Omental fat pad (tissue), 4 donors: ENCODE measurements at places on chromosomes 2 and 18.

DNA sequence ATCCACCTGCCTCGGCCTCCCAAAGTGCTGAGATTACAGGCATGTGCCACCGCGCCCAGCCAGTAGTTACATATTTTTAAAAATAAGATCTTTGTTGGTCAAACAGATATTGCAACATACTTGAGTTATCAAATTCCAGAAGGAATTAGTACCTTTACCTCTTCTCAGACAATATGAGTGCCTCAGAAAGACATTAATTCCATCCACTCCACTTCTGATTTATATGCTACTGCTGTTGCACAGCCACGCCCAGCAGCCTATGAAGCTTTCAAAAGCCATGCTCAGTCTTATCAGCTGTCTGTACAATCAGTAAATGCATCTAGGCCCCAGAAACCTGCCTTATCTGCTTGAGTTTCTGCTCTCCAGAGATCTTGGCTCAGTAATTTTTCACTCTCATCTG, 47.8 kb downstream of the MEX3C start:
- DNase-seq: no peak

- DNase-seq: no peak
Measured at GRCh38 chr2:157359628-157360027, 34.0 kb upstream of the ERMN start.

DNA sequence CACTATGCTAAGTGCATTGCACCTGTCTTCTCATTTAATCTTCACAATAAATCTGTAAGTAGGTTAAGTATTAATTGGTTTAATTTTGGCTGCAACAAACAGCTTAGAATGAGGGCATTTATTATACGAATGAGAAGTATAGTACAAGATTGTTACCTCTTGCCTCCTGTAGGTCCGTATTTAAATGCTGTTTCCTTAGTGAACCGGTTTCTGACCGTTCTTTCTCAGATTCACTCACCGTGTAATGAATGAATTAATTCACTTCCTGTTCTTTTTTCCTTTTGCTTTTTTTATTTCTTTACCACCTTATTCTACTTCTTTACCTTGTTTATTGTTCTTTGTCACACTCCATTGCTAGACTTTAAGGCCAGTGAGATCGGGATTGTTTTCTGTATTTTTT, 153.8 kb upstream of the RASGRP3 start:
- DNase-seq: no peak

GRCh38 chr2:7646661-7647060, 729.4 kb downstream of the RNF144A start:
- no peak for DNase-seq

- DNase-seq: no peak
Measured at GRCh38 chr2:16640001-16640700, 25.5 kb downstream of the CYRIA start.

GRCh38 chr2:222547083-222547482, 108.8 kb downstream of the FARSB start:
- no peak for DNase-seq

DNA sequence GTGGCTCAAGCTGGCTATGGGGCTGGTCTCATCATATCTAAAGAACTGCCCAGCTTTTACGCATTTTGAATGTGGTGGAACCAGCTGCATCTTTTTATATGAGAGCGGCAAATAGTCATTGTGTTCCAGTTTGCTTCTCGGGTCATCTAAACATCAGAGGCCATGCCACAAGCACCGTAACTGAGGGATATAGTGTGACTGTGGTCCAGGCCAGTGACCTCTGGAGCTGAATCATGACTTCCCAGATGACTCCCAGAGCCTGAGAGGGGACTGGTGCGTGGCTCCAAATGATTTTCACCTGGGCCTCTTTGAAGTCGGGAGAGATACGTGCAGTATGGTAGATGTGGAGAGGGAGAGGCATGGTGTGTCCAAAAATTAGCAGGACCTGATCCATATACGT, 271.0 kb downstream of the NEDD4L start:
- DNase-seq: no peak

DNA sequence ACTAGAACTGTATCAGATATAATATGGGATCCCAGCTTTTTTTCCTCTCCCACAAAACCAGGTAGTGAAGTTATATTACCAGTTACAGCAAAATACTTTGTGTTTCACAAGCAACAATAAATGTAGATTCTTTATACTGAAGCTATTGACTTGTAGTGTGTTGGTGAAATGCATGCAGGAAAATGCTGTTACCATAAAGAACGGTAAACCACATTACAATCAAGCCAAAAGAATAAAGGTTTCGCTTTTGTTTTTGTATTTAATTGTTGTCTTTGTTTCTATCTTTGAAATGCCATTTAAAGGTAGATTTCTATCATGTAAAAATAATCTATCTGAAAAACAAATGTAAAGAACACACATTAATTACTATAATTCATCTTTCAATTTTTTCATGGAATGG, 77.7 kb upstream of the CSRNP3 start:
- no peak for DNase-seq

- no peak for DNase-seq
Measured at GRCh38 chr18:13543811-13544732, 182.3 kb downstream of the FAM210A start.

- no peak for DNase-seq
Measured at GRCh38 chr2:72980535-72981217, 63.4 kb downstream of the EMX1 start.

GRCh38 chr2:109636317-109636716, 22.2 kb downstream of the SOWAHC start:
- no peak for DNase-seq

DNA sequence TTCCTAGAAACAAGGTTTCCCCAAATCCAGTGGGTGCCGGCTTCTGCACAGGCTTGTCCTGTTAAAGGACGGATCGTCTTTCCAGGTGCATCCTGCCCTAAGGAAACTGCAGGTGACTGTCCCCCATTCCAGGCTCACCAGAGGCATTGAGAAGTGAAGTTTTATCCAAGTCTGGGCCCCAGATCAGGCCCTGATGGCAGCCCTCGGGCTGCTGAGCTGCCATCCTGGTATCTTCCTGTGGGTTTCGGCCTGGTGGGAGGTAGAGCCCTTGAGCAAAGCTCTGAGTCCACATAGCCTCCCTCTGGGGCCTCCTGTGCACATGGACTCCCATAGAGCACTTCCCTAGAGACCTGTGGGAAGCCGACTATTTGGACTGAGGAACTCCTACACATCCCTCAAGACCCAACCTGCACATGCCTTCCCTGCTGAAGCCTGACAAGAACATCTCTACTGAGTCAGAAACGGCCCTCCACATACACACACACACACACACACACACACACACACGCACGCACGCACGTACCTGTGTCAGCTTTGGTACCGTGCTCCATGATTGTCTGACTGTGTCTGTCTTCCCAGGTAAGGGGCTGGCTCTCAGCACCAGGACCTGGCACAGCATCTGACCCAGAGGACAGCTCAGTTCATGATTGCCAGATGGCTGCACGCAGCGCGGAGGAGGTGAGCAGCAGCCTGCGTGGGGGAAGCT, 16.4 kb downstream of the TNS1 start:
- no peak for DNase-seq

DNA sequence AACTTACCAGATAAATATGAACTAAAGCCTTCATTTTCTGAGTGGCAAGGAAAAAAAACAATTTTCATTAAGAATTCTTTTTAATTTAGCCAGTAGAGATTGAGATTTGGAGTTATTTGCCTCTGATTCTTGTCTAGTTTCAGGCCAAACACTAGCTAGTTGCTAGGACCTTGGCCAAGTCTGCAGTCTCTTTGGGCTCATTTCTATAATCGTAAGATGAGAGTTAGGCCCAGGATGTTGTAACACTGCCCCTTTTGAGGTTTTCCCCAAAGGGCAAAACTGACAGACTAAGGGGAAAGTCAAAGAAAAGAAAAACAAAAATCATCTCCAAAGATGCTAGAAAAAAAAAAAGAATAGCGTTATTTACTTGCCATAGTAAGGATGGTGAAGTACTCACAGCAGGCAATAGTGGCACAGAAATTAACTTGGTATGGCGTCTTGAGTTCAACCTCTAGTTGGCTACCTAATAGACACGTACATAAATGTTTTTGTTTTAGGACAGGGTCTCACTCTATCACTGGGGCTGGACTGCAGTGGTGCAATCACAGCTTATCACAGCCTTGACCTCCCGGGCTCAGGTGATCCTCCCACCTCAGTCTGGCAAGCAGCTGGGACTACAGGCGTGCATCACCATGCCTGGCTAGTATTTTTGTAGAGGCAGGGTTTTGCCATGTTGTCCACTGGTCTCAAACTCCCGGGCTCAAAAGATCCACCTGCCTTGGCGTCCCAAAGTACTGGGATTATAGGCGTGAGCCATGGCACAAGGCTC, 23.0 kb upstream of the ADAM17 start:
- DNase-seq: no peak

DNA sequence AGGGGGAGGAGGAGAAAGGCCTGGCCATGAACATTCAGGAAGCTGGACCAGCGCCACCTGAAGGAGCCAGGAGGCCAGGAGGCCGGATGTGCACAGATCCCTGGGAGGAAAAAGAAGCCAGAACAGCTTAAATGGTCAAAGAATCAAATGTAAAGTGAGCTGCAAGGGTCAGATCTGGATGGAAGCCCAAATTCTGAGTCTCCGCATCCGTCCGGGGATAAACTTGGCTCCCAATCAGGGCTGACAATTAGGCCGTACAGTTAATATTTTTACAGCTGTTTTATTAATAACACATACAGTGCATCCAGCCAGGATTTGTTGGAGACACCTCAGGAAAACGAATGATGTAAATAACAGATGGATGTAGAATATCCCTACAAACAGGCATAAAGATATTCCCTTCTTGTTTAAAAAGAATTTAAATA, 495.1 kb upstream of the TCF4 start:
- DNase-seq: no peak

DNA sequence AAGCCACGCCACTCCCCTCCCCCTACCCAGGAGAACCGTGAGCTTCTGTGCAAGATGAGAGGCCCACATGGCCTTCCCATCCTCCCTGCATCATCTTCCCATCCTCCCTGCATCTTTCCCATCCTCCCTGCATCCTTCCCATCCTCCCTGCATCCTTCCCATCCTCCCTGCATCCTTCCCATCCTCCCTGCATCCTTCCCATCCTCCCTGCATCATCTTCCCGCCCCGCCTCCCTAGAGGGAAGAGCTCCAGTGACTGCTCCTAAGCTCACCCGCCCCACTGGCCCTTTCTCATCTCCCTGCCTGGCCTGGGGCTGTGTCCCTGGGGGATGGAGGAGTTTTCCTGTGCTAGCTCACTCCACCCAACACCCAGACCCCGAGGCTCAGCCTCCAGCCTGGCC, 93.3 kb upstream of the ASAP2 start:
- DNase-seq: no peak

- no peak for DNase-seq
Measured at GRCh38 chr18:51988277-51988676, 351.7 kb upstream of the DCC start.

- DNase-seq: no peak
Measured at GRCh38 chr2:7924023-7924762, 757.7 kb upstream of the ID2 start.

DNA sequence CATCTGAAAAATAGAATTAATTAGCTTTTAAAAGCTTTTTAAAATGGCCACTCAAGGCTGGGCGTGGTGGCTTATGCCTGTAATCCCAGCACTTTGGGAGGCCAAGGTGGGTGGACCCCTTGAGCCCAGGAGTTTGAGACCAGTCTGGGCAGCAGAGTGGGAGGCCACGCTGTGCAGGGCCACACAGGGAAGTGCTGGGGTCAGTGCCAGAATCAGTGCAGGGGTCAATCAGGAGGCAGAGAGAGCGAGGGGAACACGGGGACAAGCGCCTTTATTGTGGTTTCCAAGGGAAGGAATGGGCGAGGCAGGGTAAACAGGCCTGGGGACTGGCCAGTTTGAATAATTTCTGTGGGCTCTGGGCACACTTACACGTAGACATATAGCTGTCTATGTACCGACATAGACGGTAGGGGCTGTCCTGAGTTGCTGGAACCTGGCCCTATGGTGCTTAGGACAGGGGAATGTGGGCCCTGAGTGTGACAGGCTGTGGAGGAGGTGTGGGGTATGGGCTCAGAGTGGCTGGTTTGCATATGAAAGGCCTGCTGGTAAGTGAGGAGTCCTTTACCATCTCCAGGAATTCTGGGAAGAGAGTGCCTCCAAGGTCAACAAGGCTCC, 42.9 kb downstream of the DYSF start:
- no peak for DNase-seq

DNA sequence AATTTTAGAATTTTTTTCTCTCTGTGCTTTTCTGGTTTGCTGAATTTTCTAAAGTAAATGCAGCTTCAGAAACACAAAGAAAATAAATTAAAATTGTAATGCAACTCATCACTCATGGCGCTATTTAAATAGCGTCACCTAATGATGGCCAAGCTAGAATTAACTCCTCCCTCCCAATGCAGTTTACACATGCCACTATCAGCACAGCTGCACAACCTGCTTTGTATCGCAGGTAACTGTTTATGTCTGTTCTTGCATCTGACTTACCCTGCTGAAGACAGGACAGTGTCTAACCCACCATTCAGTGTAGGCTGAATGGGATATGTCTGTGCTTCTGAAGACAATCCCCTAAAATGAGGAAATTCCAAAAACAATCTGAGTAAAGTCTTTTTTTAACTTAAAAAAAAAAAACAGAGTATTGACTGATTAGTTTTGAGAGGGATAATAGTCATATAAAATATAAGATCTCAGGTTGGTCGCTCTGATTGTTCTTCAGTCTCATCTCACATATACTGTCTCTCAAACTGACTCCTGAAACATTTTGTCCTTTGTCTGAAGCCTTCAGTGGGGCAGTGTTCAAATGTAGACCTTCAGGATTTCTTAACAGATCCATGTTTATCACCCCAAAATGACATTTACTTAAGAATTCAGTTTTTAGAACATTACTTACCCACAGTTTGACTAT, 271.4 kb downstream of the ZEB2 start:
- no peak for DNase-seq

DNA sequence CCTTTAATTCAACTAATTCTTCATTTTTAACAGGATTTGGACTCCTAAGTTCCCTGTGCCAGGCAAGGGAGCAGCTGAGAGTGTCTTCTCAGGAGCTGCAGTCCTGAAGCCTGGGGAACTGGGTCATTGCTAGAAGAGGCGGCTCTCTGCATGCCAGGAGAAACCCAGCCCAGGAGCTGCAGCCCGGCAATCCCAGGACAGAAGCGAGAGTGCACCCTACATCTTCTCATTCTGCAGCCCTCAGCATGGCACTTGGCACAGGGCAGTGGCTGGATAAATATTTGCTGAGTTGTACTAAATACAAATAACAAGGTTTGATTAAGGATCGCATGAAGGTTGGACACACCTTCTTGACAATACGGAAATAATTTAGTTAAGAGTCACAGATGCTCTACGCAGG, 244.9 kb upstream of the PXDN start:
- DNase-seq: no peak

GRCh38 chr2:15630121-15630977, 38.7 kb downstream of the DDX1 start:
- no peak for DNase-seq

DNA sequence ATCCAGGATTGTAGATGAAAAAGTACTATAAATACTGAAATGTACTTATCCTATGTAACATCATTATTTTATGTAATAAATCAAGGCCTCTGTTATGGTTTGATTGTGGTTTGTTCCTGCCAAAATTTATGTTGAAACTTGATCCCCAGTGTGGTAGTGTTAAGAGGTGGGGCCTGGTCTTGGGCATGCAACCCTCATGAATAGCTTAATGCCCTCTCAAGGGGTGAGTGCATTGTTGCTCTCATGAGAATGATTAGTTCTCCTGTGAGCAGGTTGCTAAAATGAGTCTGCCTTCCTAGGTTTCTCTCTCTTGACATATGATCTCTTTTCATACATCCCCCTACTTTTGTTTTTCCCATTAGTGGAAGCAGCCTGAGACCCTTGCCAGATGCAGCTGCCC, 915.4 kb downstream of the TSN start:
- DNase-seq: no peak

GRCh38 chr2:66434679-66435548, at the start of gene MEIS1:
Gene MEIS1 (plus strand): TSS chr2:66435125. CDS start chr2:66435857, 732 bp downstream.
- peak; percentile 79 for DNase-seq
